ENCODE measurements at places on chromosomes 12 and 14. TPM values are rescaled to one million over a fixed set of nuclear protein-coding genes. Genes with fewer than 3 reads are reported as not detected.

The OTOGL gene
- 2.9 TPM for polyA plus RNA-seq

The ASCL1 gene
- polyA plus RNA-seq, result 0.40 TPM

The IGF1 gene
- polyA plus RNA-seq, result 2.4 TPM

The CLEC6A gene
- not detected for polyA plus RNA-seq

The VCPKMT gene
- 13.3 TPM for polyA plus RNA-seq

The MIP gene
- not detected for polyA plus RNA-seq

The KRT1 gene
- polyA plus RNA-seq, result not detected

The TSPAN19 gene
- polyA plus RNA-seq, result 0.57 TPM

The TAC3 gene
- 4.4 TPM for polyA plus RNA-seq

The GALNT9 gene
- polyA plus RNA-seq, result 0.09 TPM

The LMNTD1 gene
- 0.70 TPM for polyA plus RNA-seq

The C12orf60 gene
- polyA plus RNA-seq, result 0.89 TPM

The ZNF268 gene
- polyA plus RNA-seq, result 3.1 TPM
